Stimulated activated CD4-positive, alpha-beta T cell treated with anti-CD3 and anti-CD28 coated beads, Interleukin-15, amount 100 ng/mL, for 1 hour (primary cell): ENCODE measurements at places on chromosomes 12 and 14.

DNA sequence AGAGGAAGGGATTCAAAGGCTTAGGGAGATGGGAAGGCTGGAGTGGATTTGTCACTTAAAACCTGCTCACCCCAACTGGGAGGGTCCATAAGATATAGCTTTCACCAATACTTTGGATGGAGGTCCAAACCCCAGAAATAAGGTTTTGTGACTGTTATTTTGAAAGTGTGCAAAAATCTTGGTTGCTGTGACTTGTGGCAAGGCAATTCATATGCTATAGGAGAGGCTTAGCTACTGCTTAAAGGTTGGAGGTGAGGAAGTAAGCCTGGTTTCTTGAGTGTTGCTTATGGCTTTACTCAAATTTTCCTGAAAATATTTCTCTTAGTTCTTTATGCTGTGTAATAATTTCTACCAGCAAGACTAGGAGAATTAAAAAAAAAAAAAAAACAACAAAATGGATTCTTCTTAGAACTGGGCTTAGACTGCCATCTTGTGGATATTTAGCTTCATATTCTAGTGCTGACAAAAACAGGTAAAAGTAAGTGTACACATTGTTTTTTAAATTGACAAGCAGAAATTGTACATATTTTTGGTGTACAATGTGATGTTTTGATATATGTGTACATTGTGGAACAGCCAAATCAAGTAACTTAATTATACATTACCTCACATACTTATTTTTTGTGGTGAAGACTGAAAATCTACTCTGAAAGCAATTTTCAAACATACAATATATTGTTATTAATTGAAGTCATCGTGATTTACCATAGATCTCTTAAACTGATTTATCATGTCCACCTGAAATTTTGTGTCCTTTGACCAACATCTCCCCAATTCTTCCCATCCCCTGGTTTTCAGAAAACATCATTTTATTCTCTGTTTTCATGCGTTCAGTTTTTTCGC lies 23.0 kb downstream of the PDE6H start:
- no peak for DNase-seq

DNA sequence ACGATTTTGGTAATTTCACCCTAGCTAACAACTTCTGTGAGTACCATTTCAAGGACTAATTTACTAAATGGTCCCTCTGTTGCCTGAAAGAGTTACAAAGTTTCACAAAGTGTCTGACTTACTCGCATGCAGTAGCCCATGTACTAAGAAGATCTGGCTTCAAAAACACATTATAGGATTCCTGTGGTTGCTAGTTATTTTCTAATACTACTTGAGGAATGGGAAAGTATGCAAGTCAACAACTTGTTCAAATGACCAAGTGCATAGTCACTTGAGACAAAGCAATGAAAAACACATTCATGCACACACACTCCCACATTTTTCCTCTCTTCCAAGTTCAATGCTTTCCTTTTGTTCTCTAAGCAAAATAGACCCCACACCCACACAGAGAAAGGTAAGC lies 219.7 kb upstream of the TMPO start:
- DNase-seq, result no peak

- DNase-seq, result no peak
These were observed 3.1 kb upstream of the CHPT1 start for GRCh38 chr12:101694297-101694848.

DNA sequence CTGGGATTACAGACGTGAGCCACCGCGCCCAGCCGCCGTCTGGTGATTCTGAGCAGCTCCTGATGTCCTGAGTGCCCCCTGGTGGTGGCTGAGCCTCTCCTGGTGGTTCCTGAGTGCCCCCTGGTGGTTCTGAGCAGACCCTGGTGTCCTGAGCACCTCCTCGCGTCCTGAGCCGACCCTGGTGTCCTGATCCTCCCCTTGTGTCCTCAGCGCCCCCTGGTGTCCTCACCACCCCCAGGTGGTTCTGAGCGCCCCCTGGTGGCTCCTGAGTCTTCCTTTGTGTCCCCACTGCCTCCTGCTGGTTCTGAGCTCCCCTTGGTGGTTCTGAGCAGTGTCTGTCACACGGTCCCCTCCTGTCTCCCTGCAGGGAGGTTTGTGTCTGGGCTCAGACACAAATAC lies 1304.9 kb downstream of the TMEM121 start:
- no peak for DNase-seq

DNA sequence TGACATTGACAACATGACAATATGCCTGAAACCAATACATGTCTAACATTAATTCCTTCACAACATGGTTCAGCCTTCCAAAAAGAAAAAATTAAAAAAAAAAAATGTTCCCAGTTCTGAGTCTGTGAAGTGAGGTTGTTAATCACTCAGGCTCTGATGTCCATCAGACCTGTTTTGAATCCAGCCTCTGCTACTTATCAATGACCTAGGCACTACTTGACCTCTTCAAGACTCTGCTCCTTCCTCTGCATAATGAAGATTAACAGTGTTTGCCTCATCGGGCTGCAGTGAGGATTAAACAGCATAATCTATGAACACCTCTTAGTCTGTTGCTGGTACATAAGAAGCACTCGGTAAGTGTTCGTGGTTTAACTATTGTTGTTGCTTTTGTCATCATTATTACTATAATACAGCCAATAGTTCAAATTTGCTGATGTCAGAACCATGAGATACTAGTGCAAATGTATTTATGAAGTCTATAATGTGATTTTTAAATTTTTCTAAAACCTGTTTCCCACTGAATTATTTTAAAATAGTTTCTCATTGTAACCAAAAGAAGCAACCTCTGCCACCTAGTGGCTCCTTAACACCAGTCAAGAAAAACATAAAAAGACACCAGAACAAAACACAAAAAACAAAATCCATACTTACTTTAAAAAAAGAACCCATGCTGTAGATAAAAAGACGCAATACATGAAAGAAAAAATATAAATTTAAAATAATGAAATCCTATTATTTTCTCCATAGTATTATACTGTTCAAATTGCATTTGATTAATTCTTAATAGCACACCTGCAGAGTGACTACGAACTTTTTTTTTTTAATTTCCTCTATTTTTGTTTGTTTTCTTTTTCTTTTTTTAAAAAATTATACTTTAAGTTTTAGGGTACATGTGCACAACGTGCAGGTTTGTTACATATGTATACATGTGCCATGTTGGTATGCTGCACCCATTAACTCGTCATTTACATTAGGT lies 20.3 kb upstream of the TMX1 start:
- no peak for DNase-seq

DNA sequence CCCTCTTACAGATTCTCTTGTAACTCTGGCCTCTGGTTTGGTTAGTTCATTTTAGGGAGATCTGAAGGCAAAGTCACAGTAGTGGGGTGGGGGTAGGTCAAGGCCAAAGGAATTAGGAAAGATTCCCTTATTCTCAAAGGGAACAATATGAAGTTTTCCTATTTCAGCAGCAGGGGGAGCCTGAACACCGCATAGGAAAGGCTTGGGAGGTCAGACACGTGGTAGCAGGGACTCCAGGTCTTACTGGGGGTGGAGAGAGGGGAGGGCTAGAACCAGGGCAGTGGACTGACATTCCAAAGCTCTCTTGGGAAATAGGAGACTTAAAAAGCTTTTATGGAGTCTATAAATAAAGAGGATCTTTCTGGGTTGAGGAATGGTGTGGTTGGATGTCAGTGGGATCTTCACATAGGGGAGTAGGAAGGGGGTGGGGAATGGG lies 1.3 kb downstream of the ZC3H10 start:
- DNase-seq, result no peak

DNA sequence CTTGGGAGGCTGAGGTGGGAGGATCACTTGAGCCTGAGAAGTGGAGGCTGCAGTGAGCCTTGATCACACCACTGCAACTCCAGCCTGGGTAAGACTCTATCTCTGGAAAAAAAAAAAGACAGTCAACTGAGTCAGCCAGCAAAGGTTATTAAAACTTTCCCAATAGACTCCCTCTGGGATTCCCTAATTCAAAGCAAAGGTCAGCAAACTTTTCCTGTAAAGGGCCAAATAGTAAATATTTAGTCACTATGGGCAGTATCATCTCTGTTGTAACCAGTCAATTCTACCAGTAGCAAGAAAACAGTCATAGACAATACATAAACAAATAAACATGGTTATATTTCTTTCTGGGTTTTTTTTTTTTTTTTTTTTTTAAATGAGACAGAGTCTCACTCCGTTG lies 122.5 kb downstream of the IPO8 start:
- DNase-seq, result no peak

DNA sequence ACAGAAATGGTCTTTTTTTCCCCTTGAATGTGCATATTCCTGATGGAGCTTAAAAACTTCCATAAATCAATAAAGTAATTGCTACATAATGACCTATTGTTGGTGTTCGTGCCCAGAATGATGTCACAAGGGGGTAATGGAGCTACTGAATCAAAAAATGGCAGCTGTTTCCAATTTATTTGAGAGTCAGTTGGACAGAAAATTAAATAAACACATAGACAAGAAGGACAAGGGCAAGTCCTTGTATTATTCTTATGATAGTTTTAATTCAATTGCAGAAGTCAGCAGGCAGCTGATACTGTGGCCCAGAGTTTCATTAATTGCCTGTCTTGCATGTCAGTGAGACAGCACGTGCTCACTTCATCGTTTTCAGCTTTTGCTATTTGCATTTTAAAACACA lies 473.5 kb downstream of the ETNK1 start:
- DNase-seq, result no peak

DNA sequence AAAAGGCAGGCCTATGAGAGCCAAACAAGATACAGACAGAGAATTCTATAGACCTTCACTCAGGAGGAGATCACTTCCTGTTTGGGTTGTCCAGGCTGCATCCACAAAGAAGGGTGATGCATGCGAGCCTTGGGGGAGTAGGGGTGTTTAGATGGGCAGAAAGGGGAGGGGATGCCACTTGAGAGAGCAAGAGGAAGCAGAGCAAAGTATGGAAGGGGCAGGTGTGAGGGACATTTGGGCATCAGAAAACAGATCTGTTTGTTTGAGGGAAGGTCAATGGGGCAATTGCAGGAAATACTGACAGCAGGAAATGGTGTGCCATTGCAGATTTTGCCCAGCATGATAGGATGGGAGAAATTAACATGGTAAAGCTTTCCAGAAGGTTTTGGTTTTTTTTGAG lies 146.4 kb upstream of the FOXN3 start:
- no peak for DNase-seq

GRCh38 chr12:100234591-100235304 lies 32.1 kb downstream of the DEPDC4 start:
- DNase-seq, result no peak

GRCh38 chr12:47188576-47189441 lies 109.0 kb upstream of the AMIGO2 start:
- no peak for DNase-seq

DNA sequence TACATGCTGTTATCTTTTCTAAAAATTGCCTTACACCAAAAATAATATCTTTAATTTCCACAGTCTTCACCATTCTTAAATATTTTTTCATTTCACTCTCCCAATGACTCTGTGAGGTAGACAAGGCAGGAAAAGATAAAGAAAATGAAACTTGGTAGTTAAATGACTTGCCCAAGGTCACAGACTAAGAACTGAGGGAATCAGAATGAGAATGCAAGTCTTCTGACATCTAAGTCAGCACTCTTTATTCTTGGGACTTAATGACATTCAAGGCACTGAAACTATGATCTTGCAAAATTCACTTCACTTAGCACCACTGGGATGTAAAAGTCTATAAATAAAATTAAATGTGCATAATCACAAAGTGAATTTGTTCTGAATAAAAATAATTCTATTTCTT lies 104.5 kb downstream of the SLC2A13 start:
- DNase-seq, result no peak

GRCh38 chr12:62659453-62660295 lies 193.0 kb downstream of the MON2 start:
- DNase-seq, result no peak

DNA sequence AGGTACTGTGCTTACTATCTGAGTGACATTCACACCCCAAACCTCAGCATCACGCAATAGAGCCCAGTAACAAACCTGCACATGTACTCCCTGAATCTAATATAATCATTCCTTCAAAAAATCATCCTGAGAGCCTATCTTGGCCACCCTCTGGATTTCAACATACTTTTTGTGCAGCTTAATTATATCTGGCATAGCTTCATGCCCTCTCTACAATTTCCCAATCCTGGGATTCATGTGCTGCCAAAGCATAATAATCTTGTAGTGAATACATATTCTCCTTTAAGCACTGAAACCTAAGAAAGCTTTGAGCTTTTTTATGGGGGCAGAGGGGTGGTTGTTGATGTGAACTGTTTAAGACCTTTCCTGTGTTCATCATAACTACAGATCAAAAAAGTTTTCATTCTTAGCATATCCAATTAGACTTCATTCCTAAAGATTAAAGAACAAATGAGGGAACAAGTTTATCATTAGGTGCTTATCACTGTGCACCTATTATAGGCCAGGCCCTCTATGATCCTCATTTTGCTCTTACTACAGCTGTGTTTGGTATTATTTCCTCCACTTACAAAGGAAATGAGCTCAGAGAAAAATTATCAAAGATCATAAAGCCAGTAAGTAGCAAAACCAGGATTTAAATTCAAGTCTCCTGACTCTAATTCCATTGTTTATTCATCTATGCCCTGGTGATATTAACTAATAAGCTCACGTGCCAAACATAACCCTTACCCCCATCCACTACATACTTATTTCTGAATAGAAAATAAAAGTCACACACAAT lies 51.2 kb downstream of the SINHCAF start:
- no peak for DNase-seq

- DNase-seq, result no peak
These were observed 86.1 kb upstream of the CNOT2 start for GRCh38 chr12:70157099-70157498.

GRCh38 chr14:24725311-24725710 lies 91.3 kb upstream of the GZMB start:
- DNase-seq, result no peak

- DNase-seq, result no peak
These were observed 7.6 kb downstream of the EML1 start for GRCh38 chr14:99800781-99801180.

DNA sequence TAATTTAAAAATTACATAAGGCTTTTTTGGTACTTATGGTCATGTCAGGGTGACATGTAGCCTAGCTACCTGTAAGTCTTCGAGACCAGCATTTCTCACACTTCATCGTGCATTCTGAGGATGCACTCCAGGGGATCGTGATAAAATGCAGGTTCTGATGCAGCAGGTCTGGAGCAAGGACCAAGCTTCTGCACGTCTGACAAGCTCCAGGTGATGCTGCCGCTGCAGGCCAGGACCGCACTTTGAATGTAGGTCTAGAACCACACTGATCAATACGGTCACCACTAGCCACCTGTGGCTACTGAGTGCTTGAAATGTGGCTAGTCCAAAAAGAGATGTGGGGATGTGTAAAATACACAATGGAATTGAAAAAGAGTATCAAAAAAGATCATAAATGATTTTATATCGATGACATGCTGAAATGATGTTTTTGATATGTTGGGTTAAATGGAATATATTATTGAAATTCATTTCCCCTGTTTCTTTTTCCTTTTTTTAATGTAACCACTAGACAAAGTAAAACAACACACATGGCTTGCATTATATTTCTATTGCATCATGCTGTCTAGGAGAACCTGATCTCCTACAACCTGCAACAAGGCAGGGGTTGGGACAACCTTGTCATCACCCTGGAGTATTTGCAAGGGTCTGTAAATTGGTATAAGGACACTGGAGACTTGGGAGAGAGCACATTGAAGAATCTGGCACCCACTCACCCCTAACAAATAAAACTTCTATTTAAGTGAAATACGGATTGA lies 142.4 kb downstream of the DPF3 start:
- no peak for DNase-seq

GRCh38 chr14:92973261-92973797 lies 50.4 kb downstream of the CHGA start:
- DNase-seq, result no peak

- no peak for DNase-seq
These were observed 27.3 kb downstream of the PNMA1 start for GRCh38 chr14:73686901-73687300.
